ENCODE measurements at places on chromosomes 4 and X.

DNA sequence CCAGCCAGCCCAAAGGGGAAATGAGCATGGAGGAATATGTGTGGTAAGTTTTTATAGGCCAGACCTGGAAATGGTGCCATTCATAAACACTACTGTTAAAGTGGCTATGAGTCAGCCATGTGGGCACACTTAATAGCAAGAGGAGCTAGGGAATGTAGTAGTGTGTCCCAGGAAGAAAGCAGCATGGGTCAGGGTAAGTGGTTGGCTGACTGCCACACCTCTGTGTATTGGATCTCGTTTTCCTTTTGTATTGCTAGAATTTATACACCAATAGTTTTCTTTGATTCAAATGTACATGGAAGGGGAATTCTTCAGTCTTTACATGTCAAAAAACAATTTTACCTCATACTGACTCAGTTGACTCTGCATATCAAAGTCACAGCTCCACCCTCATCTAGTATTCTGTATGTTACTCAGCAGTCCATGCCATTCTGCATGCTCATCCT, 22.9 kb upstream of the SGMS2 start:
- no peak for DNase-seq

DNA sequence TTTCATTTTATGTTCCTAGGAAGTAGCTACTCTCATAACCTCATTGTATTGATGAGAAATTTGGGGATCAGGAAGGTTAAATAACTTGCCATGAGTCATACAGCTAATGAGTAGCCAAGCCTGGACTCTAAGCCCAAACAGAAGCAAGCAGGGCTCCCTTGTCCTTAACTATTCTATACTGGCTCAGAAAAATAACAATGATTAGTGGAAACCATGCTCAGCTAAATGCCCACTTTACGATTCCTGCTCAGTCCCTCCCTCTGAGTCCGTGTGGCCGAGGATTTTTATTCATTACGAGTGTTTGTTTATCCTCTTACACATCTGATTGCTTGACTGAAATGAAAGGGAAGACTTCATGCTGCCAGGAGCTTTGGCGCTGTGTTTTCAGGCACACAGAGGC, 100.9 kb downstream of the SLC34A2 start:
- DNase-seq: no peak

DNA sequence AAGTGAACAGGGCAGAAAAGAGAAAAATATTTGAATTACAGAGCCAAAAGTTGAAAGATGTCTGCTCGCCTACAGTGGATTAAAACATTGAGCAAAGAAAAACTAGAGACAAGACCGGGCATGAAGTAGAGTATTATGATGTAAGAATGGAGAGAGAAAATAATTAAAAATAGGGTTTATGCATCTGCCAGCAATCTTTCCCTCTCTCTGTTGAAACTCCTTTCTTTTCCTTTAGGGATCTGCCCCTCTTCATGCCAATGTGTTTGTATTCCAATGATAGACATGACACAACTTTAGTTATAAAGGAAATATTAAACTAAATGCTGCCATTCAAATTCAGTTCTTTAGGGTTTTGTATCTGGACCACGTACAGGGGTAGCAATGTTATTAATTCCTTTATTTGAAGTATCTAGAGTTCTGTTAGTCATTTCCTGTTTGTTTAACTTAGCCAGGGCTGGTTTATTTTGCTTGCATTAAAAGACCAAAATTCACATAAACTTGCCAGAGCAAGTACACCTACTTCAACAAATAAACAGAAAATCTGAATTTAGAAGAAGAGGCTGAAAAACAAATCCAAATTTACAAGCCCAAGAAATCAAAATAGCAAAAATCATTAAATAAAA, 202.6 kb downstream of the SPOCK3 start:
- no peak for DNase-seq

GRCh38 chrX:132443196-132444135, 45.4 kb downstream of the MBNL3 start:
- DNase-seq: no peak

DNA sequence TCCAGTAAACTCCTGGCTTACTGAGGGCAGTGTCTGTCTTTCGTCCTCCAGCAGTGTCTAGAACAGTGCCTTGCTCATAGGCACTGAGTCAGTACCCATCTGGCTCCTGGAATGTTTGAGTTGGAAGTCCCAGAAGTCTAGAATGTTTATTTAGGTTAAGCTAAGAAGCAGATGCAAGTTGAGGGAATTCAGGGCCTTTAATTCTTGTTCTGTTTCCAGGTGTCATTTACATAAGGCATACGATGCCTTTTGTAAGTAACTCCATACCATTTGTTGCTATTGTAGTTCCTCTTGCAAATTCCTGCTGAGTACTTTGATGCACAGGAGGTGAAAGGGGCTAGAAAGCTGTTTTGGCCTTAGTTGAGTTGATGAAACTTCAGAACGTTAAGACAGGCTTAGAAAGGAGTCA, 22.2 kb downstream of the ARHGAP10 start:
- DNase-seq: no peak

GRCh38 chr4:86416081-86416480, 56.2 kb upstream of the MAPK10 start:
- no peak for DNase-seq

DNA sequence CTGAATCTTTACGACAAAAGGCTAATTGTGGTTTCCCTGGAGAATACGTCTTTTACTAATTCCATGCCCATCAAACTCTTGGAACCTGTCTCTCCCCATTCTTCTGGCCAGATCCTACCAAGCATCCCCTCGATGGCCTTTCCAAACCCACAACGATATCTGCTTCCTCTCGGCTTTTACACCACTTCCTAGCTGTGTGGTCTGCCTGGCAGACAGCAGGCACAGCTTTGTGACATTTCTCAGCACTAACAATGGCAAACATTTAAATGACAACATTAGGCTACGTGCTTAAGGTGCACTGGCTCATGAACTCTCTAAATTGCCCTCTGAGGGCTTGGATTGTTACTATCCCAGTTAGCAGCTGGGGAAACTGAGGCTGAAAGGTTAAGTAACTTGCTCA, 141.0 kb downstream of the NSUN7 start:
- DNase-seq: no peak

- no peak for DNase-seq
Measured at GRCh38 chr4:124722071-124722470, 9.5 kb upstream of the ANKRD50 start.

DNA sequence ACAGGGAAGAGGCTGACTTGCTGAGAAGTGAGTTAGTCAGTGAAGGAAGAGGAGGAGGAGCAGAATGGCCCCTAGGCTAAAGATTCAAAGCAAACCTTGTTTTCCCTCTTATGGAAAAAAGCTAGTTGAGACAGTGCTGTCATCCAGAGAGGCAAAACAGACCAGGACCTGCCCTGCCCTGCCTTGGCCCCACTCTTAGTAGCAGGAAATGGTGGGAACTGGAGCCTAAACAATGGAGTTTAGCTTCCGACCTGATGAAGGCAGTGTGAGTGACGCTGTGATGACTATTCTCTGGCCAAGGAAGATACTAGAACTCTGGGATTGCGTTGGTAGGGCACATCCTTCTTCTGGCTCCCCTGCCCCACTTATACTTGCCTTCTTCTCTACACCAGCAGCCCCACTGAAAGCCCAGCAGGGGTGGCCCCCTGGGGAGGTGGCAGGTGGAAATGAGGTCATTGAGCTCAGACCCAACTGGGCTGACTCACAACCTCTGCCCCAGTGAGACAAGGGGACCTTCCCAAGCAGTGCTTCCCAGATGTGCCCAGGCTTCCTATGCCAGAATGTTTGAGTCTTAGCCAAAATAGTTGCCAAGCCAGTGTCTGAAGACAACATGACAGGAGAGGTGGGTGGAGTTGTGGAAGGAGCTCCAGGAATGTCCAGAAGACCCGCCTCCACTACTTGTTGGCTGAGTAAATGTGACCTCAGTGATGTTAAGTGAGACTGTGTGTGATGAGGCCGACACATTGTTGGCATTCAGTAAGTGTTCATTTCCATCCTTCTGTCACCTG, 38.8 kb downstream of the MSN start:
- peak; percentile 63 for DNase-seq

GRCh38 chrX:78643874-78644273, 15.3 kb downstream of the RTL3 start:
- no peak for DNase-seq

DNA sequence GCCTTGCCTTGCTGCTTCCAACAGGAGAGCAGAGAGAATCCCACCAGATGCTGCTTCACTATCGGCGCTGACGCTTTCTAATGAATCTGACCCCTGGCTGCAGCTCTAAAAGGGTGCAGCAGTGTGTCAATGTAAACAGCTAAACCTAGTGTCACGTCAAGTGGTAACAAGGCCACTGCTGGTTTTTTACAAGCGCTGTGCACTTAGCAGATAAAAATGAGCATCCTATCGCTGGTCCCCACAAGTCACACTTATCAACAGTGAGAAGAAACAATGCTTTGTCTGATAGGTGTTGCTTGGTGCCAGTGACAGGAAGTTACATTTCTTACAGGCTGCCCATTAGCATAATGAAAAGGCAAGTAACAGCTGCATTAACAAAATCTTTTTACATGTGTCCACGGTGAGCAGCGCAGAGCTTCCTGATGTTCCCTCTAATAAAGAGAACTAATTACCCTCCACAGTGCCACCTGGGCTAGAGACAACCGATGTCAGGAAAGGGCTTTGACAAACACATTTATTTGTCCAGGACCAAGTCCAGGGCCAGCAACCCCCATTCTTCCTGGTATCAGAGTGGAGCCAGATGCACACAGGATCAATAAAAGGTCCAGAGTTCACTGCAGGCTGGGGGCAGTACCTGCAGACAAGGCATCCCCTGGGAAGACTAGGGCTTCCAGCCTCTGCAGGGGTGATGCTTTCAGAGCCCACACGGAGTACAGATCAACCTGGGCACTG, 176.0 kb downstream of the MGST2 start:
- no peak for DNase-seq

DNA sequence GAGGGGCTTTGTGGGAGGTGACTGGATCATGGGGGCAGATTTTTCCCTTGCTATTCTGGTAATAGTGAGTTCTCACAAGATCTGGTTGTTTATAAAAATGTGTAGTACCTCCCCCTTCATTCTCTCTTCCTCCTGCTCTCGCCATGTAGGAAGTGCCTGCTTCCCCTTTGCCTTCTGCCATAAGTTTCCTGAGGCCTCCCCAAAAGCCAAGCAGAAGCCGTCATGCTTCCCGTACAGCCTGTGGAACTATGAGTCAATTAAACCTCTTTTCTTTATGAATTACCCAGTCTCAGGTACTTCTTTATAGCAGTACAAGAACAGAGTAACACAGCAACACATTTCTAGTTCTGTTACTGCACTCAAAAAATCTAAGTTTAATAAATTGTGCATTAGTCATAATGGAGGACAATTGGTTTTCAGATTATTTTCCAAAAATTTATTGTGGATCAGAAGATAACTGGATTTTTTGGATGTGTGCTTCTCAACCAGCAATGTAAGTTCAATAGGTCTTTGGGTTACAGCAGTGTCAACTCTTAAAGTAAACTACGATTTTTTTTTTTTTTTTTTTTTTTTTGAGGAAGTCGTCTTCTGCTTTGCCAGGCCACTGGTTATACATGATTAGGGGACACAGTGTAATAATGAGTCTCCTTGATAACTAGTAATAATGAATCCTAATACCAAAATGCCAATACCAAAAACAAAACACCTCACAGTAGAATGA, 69.9 kb downstream of the CHIC2 start:
- no peak for DNase-seq

- no peak for DNase-seq
Measured at GRCh38 chr4:152808670-152809069, 28.9 kb downstream of the ARFIP1 start.

DNA sequence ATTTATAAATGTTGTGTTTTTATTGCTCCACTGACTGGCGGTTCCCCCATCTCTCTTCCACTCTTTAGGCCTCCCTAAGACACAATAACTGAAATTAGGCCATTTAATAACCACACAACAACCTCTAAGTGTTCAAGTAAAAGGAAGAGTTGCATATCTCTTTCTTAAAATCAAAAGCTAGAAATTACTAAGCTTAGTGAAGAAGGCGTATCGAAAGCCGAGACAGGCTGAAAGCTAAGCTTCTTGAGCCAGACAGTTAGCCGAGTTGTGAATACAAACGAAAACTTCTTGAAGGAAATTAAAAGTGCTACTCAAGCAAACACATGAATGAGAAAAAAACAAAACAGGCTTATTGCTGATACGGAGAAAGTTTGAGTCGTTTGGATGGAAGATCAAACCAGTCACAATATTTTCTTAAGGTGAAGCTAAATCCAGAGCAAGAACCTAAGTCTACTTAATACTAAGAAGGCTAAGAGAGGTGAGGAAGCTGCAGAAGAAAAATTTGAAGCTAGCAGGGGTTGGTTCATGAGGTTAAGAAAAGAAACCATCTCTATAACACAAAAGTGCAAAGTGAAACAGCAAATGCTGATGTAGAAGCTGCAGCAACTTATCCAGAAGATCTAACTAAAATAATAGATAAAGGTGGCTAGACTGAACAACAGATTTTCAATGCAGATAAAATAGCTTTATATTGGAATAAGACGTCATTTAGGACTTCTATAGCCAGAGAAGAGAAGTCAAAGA, 194.0 kb upstream of the TTC29 start:
- DNase-seq: no peak

DNA sequence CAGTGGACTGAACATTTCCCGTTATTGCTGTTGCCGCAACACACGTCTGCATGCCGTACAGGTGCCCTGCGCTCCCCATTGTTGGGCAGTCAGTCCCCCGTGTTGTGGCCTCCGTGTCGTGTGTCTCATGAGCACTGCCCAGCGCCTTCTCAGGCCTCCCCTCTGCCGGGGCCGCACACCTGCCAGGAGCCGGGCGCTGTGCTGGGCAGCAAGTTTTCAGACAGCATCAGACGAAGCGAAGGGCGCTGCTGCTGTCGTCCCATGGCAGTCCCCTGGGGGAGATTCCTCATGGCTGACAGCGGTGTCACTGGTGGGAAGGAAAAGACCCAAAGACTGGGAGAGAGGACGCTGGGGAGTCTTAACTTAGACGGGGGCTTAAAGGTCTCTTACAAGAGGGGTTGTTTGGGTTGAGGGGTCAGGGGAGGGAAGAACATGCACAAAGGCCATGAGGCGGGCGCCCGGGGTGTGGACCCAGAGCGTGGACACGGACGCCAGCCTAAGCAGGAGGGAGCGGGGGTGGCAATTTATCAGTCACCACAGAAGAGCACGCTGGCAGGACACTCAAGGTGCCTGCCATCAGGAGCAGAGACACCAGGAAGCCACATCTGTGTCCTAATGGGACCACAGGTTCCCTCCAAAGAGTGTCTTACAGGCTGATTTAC, 47.3 kb downstream of the RGS12 start:
- no peak for DNase-seq

DNA sequence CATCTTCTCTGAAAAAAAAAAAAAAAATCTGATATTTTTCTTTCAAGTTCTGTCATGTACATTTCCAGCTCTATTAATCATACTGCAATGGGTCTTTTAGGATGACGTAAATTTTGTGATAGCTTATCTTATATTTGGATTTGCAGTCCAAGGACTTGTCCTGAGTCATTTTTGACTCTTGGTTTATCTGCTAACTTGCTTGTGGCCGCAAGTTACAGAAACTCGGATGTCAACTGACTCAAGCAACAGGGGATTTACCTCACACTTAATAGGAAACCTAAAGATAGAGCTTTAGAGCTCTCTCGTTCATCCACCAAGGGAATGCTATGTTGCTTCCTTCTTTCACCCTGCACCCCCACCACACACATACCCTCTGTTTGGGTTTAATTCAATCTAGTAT, 1433.8 kb upstream of the TENM3 start:
- no peak for DNase-seq

GRCh38 chr4:14404730-14405129, 597.6 kb upstream of the CPEB2 start:
- peak; percentile 22 for DNase-seq

GRCh38 chr4:123216946-123217345, 179.6 kb upstream of the SPRY1 start:
- DNase-seq: no peak
